ENCODE measurements at places on chromosomes 5 and 9. TPM values are rescaled to one million over a fixed set of nuclear protein-coding genes. Genes with fewer than 3 reads are reported as not detected.
A peak's percentile ranks its signal among the peaks of the same experiment; 100 is the strongest.

- H3K27ac ChIP-seq: no peak overlapping the region
- no peak for DNase-seq
- H3K4me3 ChIP-seq: no peak overlapping the region
- H3K36me3 ChIP-seq: no peaks in the 10 kb centered on the region
Measured at GRCh38 chr5:141809380-141810096, 68.7 kb downstream of the PCDH1 start.

DNA sequence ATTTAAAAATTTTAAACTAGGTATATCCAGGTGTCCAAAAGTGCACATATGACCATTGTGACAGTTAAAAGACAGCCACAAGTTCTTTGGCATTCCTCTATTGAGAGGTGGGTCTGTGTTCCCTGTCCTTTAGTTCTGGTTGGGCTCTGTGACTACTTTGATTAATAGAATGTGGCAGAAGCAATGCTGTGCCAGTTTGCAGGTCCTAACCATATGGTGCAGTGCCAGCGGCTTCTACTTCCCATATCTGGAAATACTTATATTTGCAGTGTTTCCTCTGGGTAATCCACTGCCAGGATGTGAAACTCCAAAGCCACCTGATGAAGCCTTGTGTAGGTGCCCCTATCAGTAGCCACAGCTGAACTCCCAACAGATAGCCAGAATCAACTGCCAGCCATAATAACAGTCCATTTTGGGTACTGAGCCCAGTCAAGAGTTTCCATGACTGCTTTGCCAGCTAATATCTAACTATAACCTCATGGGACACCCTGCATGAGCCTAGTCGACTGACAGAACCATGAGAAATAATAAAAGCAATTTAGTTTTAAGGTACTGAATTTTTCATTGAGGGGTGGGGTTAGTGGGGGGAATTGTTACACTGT lies 361.0 kb upstream of the SEMA6A start:
- no peaks in the 10 kb centered on the region for H3K36me3 ChIP-seq
- no peaks in the 10 kb centered on the region for H3K27me3 ChIP-seq
- peaks cover 19% of the 10 kb centered on the region for H3K4me1 ChIP-seq
- H3K4me3 ChIP-seq: no peak overlapping the region
- no peak overlapping the region for H3K27ac ChIP-seq

The TMEM174 gene
- total RNA-seq: not detected

GRCh38 chr5:2904956-2905355 lies 153.5 kb upstream of the IRX2 start:
- no peak overlapping the region for H3K27ac ChIP-seq
- no peak overlapping the region for H3K4me3 ChIP-seq
- no peaks in the 10 kb centered on the region for H3K36me3 ChIP-seq
- no peaks in the 10 kb centered on the region for H3K4me1 ChIP-seq
- H3K27me3 ChIP-seq: peaks cover 5% of the 10 kb centered on the region

- peaks cover 11% of the 10 kb centered on the region for H3K4me1 ChIP-seq
- DNase-seq: peak; percentile 62
- no peaks in the 10 kb centered on the region for H3K36me3 ChIP-seq
- H3K4me3 ChIP-seq: peak overlapping the region; percentile 80
- peak overlapping the region; percentile 87 for H3K27ac ChIP-seq
- H3K27me3 ChIP-seq: no peaks in the 10 kb centered on the region
Measured at GRCh38 chr5:176647843-176648473, 674 bp downstream of the TSPAN17 start.

The OR1L8 gene
- total RNA-seq: not detected

- no peaks in the 10 kb centered on the region for H3K4me1 ChIP-seq
- H3K4me3 ChIP-seq: no peak overlapping the region
- H3K27me3 ChIP-seq: no peaks in the 10 kb centered on the region
- H3K27ac ChIP-seq: no peak overlapping the region
- no peak for DNase-seq
Measured at GRCh38 chr5:37812365-37812764, 27.5 kb downstream of the GDNF start.

DNA sequence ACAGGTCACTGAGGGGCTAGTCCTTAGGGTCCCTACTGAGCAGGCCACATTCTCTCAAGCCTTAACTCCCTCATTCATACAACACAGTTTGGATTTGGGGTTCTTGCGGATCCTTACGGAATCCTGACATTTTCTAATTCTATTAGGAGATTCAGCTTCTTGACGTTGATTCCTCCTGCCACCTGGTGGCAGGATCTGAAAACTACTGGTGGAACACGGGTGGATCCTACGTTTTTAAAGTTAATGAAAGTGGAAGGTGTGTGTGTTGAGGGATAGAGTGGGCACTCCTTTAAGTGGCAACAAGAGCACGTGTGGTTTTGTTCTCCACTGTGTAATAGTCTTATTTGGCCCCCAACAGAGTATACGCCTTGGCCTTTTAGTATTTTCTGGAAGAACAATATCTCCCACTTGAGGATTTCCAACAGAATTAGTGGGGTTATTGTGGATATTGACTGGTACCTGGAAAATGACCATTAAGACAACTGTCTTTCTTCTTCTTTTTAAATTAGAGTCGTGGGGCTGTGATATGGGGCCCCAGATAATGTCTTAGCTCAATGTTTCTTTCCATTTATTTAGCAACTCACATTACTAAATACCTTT lies 25.2 kb downstream of the SLC28A3 start:
- H3K4me1 ChIP-seq: no peaks in the 10 kb centered on the region
- DNase-seq: peak; percentile 40
- H3K36me3 ChIP-seq: no peaks in the 10 kb centered on the region
- no peak overlapping the region for H3K27ac ChIP-seq
- H3K27me3 ChIP-seq: no peaks in the 10 kb centered on the region

The SARDH gene
- 0.28 TPM for total RNA-seq

The CAMK2A gene
- 17.5 TPM for total RNA-seq

The PIGO gene
- total RNA-seq: 11.3 TPM

The IFNA21 gene
- not detected for total RNA-seq

The SOX30 gene
- total RNA-seq: 0.14 TPM

The GDF9 gene
- total RNA-seq: 0.18 TPM

The SPINK13 gene
- not detected for total RNA-seq

The TSLP gene
- total RNA-seq: 3.1 TPM

DNA sequence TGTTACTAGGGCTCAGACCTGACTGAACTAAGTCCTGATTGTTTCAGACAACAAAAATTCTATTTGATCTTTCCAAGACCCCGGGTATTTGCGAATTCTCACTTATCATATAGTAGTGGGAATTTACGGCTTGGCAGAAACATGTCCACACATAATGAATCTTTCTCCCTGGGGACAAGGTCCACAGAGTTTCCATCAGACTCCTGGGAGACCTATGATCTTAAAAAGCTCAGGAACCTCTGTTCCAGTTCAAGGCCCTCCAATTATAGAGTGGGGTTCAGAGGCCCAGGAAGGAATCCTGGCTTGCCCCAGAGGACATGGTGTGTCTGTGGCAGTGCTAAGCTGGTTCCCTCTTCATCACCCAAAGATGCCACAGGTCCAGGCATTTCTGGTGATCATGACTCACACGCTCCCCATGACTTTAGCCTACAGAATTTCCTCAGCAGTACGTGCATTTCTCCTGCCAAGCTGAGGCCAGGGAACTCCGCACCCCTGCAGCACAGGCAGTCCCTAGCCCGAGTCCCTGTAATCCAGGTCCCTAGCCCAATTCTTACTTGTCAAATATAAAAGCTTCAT lies 12.6 kb downstream of the RAPGEF1 start:
- no peaks in the 10 kb centered on the region for H3K36me3 ChIP-seq
- no peak for DNase-seq
- H3K27me3 ChIP-seq: no peaks in the 10 kb centered on the region
- peaks cover 92% of the 10 kb centered on the region for H3K4me1 ChIP-seq

GRCh38 chr5:98769959-98770208 lies 3.6 kb upstream of the RGMB start:
- H3K27ac ChIP-seq: peak overlapping the region; percentile 76
- peak overlapping the region; percentile 65 for H3K4me3 ChIP-seq
- no peak for DNase-seq
- H3K36me3 ChIP-seq: no peaks in the 10 kb centered on the region
- H3K4me1 ChIP-seq: peaks cover 17% of the 10 kb centered on the region

The NR2F1-AS1 gene
- total RNA-seq: 0.69 TPM
